Activated CD8-positive, alpha-beta memory T cell treated with anti-CD3 and anti-CD28 coated beads, Interleukin-2, amount 50 U/mL, for 4 hours (primary cell): ENCODE measurements at places on chromosomes 12 and 14.

GRCh38 chr12:29428633-29429032, 47.7 kb upstream of the ERGIC2 start:
- DNase-seq: no peak

DNA sequence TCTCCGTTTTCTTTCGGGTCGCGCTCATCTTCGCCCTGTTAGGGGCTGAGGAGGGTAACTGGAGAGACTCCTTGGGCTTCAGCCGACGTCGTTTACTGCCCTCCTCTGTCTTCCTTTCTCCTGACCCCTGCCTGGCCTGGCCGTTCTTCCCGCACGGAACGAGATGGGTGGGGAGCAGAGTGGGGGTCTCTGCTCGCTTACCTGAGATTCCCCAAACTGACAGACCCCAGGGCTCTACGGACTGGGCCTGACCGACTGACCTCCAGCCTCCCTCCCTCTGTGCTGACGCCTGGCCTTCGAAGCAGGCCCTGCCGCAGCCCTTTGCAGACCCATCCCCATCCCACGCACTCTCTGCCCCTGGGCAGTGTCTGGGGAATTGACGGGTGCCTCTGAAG, 439 bp downstream of the GOLGA5 start:
- DNase-seq: peak; percentile 21

GRCh38 chr14:33618361-33619105, 332.3 kb downstream of the EGLN3 start:
- DNase-seq: no peak

- no peak for DNase-seq
Observed at GRCh38 chr14:33736299-33736825, 214.5 kb downstream of the EGLN3 start.

DNA sequence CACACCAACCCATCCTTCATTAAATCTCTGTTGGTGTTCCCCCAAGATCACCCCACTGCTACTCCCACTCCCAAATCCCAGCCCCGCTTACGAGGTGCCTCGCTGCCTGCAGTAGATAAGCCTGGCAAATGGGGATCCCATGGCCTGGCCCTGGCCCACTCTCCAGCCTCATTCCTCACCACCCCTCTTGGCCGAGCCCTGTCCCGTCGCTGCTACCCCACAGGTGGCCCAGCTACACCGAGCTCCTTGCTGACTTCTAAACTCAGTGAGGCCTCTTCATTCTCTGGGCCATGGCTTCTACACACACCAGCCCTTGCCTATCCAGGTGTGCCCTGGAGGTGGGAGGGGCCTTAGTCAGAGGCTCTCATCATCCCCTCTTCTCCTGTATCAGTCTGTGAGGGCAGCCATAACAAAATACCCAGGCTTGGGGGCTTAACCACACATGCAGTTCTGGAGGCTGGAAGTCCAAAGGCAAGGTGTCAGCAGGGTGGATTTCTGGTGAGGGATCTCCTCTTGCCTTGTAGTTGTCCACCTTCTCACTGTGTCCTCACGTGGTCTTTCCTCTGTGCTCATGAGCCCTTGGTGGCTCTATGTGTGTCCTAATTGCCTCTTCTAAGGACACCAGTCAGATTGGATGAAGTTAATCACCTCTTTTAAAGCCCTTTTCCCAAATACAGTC, 92.8 kb downstream of the PRMT8 start:
- no peak for DNase-seq

- no peak for DNase-seq
Observed at GRCh38 chr12:111732786-111733185, 33.9 kb upstream of the ALDH2 start.

DNA sequence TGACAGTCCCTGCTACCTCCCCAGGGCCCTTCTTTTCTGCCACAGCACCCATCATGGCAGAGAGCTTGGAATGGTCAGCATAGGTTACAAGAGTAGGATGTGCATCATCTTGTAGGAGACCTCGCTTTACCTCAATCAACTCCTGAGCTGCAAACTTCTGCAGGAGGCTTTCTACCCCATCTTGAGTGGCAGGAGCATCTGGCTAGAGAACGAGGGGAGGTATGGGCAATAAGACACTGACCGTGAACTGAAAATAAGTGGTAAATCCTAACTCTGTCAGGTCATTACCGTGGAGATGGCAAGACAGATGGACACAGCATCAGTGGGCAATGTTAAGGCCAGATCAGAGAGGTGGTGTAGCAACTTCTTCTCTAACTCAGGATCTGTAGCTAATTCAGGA, 7.8 kb downstream of the METTL3 start:
- no peak for DNase-seq

DNA sequence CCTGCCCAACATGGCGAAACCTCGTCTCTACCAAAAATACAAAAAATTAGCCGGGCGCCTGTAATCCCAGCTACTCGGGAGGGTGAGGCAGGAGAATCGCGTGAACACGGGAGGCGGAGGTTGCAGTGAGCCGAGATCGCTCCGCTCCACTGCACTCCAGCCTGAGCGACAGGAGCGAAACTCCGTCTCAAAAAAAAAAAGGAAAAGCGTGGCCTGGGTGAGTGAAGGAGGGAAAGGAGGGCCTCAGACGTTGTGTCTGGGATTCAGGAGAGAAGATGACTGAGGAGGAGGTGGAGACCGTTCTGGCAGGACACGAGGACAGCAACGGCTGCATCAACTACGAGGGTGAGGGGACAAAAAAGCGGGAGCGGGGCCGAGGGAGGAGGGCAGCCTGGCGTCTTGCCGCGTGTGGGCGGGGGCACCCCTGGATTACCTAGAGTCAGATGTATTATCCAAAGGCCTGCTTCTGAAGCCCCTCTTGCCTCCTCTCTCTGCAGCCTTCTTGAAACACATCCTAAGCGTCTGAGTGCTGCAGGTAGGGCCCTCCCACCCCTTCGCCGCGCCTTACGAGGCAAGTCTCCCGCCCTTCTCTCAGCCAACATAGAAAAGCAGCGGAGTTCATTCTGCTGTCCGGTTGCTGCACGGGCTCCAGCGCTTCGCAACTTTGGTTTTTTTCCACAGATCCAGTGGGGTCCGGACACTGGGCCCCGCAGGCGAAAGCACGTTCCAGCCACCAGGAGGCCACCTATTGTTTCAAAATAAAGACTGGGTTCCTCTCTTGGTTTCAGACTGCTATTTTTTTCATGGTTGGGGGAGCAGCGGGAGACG, 744 bp upstream of the MYL6 start:
- peak; percentile 49 for DNase-seq

- DNase-seq: peak; percentile 80
Observed at GRCh38 chr12:69154585-69155363, 84.6 kb upstream of the CPSF6 start.

DNA sequence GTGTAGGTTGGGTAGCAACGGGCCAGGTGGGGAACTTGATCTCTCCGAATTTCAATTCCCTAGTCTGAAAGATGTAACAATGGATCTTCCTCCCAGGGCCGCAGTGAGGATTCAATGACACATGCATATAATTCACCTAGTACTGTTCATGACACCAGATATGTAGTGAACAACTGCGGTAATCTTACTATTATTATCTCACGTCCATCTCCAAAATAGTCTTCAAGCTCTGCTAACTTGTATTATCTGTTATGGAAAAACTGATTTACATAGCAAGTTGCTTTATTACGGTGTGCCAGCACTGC, 26.4 kb downstream of the MOK start:
- no peak for DNase-seq

DNA sequence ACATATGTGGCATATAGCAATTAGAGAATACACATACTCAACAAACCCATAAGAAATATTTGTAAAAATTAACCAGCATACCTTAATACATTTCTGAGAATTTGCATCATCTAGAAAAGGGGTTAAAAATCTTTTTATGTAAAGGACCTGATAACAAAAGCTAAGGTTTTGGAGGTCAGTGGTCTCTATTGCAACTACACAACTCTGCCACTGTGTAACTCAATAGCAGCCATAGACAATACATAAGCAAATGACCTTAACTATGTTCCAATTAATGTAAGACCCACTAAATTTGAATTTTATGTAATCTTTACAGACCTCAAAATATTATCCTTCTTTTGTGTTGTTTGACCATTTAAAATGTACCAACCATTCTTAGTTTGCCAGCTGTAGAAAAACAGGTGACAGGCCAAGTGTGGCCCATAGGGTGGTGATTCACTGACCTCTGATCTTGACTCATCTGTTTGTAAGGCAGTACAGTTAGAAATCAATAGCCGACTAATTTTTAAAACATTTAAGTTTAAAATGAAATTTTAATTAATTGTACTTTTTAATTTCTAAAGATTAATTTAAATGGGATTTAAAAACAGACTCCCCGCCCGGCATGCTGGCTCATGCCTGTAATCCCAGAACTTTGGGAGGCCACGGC, 7.4 kb upstream of the EPS8 start:
- no peak for DNase-seq

GRCh38 chr12:52005903-52006703, 643 bp upstream of the TAMALIN start:
- no peak for DNase-seq

- DNase-seq: no peak
Observed at GRCh38 chr12:116354950-116355783, 77.7 kb upstream of the MED13L start.

- peak; percentile 21 for DNase-seq
Observed at GRCh38 chr12:123270214-123271000, 1.2 kb downstream of the CDK2AP1 start.

GRCh38 chr12:32545413-32545980, 133.6 kb upstream of the DNM1L start:
- DNase-seq: no peak

DNA sequence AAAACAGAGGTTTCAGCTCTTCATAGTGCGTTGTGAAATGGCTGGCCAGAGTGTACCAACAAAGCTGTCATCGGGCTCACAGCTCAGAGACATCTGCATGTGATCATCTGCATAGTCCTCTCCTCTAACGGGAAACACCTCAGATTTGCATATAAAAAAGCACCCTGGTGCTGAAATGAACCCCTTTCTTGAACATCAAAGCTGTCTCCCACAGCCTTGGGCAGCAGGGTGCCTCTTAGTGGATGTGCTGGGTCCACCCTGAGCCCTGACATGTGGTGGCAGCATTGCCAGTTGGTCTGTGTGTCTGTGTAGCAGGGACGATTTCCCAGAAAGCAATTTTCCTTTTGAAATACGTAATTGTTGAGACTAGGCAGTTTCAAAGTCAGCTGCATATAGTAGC, 14.3 kb upstream of the PAPLN start:
- no peak for DNase-seq

- no peak for DNase-seq
Observed at GRCh38 chr14:57464008-57464730, 29.5 kb downstream of the CCDC198 start.
